Activated T-helper 1 cell treated with anti-CD3 and anti-CD28 coated beads, Interleukin-12 subunit alpha, Interleukin-12 subunit beta, Interleukin-2, Interleukin-4 antibody, amounts not matched to agents 30 ng/mL and 10 ng/mL and 1 ng/mL, durations not matched to agents 14 hours and 24 hours and 36 hours (primary cell): ENCODE measurements at places on chromosomes 13 and 19.

DNA sequence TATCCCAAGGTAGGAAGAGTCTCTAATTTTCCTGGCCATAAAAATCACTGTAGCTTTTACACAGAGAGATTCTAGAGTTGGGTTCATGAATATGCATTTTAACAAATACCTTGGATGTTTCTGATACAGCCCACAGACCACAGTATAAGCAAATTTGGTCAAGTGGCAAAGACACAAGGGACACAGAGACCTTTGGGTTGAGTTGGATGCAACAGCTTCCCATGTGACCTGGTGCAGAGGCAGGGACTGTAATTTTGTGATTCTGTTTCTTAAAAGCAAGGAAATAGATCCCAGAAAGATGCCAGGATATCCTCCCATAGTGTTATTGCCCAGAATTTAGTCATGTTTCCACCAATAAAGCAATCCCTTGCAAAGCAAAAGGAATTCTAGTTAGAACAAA is 27.0 kb downstream of the FPR3 start:
- H3K36me3 ChIP-seq, result no peaks in the 10 kb centered on the region
- no peak overlapping the region for H3K4me3 ChIP-seq
- DNase-seq, result no peak
- no peaks in the 10 kb centered on the region for H3K4me1 ChIP-seq

- DNase-seq, result no peak
- no peak overlapping the region for H3K4me3 ChIP-seq
- H3K27me3 ChIP-seq, result peaks cover 12% of the 10 kb centered on the region
- no peak overlapping the region for H3K27ac ChIP-seq
- no peaks in the 10 kb centered on the region for H3K36me3 ChIP-seq
Observed at GRCh38 chr13:23500849-23501248, 67.3 kb upstream of the SACS start.

DNA sequence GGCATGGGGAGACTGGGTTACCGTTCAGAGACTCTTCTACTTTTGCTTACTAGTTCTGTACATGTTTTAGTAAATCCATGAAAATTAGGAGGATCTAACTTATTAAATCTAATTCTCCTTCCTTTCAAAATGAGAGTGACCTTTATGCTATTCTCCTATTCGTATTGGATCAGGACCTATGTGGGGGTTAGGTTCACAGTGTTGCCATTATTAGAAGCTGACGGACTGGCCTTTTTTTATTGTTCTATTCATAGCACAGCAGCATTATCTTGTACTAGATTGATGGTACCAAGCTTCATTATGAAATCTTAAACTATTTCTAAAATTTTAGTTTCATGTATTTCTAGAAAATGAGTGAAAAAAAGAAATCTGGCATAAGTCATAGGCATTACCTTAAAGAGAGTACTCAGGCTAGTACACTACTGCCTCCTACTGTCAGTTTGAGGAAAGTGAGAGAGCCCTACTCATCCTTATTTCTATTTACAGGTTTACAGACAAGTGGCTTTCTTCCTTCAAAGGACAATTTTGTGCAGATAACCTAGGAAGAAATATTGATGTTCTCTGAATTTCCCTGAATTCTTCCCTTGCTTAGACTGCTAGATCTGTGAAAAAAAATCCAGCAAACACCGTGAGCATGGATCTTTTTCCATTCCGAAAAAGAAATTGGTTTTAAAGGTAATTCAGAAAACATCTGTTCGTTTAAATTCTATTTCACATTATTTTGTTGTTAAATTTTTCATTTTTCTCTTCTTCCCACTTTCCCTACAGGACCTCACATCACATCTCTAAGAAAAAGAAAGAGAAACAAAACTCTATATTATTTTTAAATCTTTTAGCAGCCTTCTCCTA is 485.5 kb downstream of the DIAPH3 start:
- H3K4me3 ChIP-seq, result no peak overlapping the region
- no peak for DNase-seq
- no peak overlapping the region for H3K27ac ChIP-seq
- H3K4me1 ChIP-seq, result no peaks in the 10 kb centered on the region
- no peaks in the 10 kb centered on the region for H3K36me3 ChIP-seq

GRCh38 chr19:51514866-51515481 is 13.4 kb upstream of the SIGLEC12 start:
- peak; percentile 15 for DNase-seq
- peaks cover 26% of the 10 kb centered on the region for H3K27me3 ChIP-seq
- H3K36me3 ChIP-seq, result no peaks in the 10 kb centered on the region
- H3K4me3 ChIP-seq, result no peak overlapping the region
- no peak overlapping the region for H3K27ac ChIP-seq

DNA sequence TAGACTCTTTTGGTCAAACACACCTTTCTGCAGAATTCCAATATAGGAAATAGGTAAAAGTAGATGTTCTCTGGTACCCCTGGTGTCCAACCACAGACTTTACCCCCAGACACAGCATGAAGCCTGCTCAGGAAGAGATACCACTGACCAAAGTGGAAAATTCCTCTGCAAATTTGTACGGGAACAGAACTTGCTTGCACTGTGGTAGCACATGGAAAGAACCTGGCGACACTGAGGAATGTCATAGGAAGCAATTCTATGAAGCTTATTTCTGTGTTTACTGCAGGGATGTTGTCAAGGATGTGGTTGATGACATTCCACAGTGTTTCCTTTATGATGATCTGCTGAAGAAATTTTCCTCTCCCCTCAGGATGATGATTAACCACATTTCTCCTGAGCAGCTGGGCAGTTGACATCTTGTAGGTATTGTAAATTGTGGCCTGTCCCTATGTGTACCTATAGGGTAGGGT is 48.9 kb upstream of the TNFSF11 start:
- no peaks in the 10 kb centered on the region for H3K4me1 ChIP-seq
- H3K27ac ChIP-seq, result no peak overlapping the region
- DNase-seq, result no peak
- H3K4me3 ChIP-seq, result no peak overlapping the region

- no peak overlapping the region for H3K27ac ChIP-seq
- no peak for DNase-seq
- no peaks in the 10 kb centered on the region for H3K36me3 ChIP-seq
- H3K27me3 ChIP-seq, result peaks cover 3% of the 10 kb centered on the region
Observed at GRCh38 chr13:91212231-91212630, 135.3 kb upstream of the MIR17HG start.

- no peak for DNase-seq
- H3K4me1 ChIP-seq, result no peaks in the 10 kb centered on the region
- no peak overlapping the region for H3K4me3 ChIP-seq
- H3K27ac ChIP-seq, result no peak overlapping the region
- no peaks in the 10 kb centered on the region for H3K36me3 ChIP-seq
Observed at GRCh38 chr19:33865306-33865705, 68.6 kb downstream of the KCTD15 start.

GRCh38 chr19:40803857-40804782 is 5.1 kb downstream of the EGLN2 start:
- H3K4me3 ChIP-seq, result peak overlapping the region; percentile 97
- peaks cover 47% of the 10 kb centered on the region for H3K36me3 ChIP-seq
- no peaks in the 10 kb centered on the region for H3K27me3 ChIP-seq
- DNase-seq, result peak; percentile 66
- peak overlapping the region; percentile 98 for H3K27ac ChIP-seq

GRCh38 chr13:76790526-76790925 is 95.7 kb downstream of the KCTD12 start:
- no peaks in the 10 kb centered on the region for H3K4me1 ChIP-seq
- no peak overlapping the region for H3K27ac ChIP-seq
- no peak overlapping the region for H3K4me3 ChIP-seq
- no peaks in the 10 kb centered on the region for H3K36me3 ChIP-seq
- peaks cover 8% of the 10 kb centered on the region for H3K27me3 ChIP-seq

- DNase-seq, result no peak
- H3K27ac ChIP-seq, result no peak overlapping the region
- no peaks in the 10 kb centered on the region for H3K27me3 ChIP-seq
- no peak overlapping the region for H3K4me3 ChIP-seq
- H3K36me3 ChIP-seq, result no peaks in the 10 kb centered on the region
Observed at GRCh38 chr19:31668921-31669320, 319.7 kb upstream of the TSHZ3 start.

GRCh38 chr19:10911579-10912363 is 16.7 kb downstream of the YIPF2 start:
- H3K36me3 ChIP-seq, result peaks cover 13% of the 10 kb centered on the region
- H3K4me1 ChIP-seq, result no peaks in the 10 kb centered on the region
- H3K27ac ChIP-seq, result no peak overlapping the region
- DNase-seq, result no peak

DNA sequence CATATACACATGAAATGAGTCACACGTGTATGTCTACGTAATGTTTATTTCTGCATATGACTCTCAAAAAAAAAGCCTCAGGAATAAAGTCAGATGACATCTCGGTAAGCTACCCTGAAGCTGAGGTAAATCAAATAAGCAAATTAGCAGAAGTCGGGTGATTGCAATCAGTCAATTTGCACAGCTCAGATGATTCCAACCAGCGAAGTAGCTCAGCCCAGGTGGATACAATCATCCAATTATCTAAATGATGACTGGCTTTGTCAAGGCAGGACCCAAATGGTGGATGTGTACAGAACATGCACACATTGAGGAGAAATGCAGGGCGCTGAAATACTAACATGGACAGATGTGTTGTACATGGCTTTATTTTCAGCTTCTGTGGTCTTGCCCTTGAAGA is 148.5 kb downstream of the ZNF486 start:
- no peak for DNase-seq
- H3K4me1 ChIP-seq, result no peaks in the 10 kb centered on the region
- no peaks in the 10 kb centered on the region for H3K36me3 ChIP-seq

DNA sequence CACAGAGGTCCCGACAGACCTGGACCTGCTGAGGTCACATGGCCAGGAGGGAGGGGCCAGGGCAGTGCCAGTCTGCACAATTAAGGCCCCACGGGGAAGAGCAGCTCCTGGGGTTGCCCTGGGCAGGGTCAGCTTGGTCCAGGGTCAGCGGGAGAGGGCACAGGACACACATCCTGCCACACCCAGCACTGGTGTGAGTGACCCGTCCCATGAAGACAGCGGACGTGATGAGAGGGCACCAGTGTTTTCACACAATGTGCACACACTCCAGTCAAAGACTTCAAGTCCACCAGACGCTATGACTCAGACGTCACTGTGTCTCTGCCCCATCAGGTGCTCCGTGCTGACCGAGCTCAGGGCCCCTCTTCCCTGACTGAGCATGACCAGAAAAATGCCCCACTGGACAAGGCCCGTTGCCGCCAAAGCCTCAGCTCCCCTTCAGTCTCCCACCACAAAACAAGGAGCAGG is 4.2 kb downstream of the TMEM259 start:
- H3K4me3 ChIP-seq, result peak overlapping the region; percentile 39
- no peak for DNase-seq
- peaks cover 26% of the 10 kb centered on the region for H3K4me1 ChIP-seq
- peaks cover 6% of the 10 kb centered on the region for H3K36me3 ChIP-seq
- H3K27ac ChIP-seq, result peak overlapping the region; percentile 23

GRCh38 chr13:83057119-83057518 is 825.2 kb downstream of the SLITRK1 start:
- no peaks in the 10 kb centered on the region for H3K36me3 ChIP-seq
- no peaks in the 10 kb centered on the region for H3K4me1 ChIP-seq
- no peak overlapping the region for H3K27ac ChIP-seq
- no peak for DNase-seq
- H3K4me3 ChIP-seq, result no peak overlapping the region

DNA sequence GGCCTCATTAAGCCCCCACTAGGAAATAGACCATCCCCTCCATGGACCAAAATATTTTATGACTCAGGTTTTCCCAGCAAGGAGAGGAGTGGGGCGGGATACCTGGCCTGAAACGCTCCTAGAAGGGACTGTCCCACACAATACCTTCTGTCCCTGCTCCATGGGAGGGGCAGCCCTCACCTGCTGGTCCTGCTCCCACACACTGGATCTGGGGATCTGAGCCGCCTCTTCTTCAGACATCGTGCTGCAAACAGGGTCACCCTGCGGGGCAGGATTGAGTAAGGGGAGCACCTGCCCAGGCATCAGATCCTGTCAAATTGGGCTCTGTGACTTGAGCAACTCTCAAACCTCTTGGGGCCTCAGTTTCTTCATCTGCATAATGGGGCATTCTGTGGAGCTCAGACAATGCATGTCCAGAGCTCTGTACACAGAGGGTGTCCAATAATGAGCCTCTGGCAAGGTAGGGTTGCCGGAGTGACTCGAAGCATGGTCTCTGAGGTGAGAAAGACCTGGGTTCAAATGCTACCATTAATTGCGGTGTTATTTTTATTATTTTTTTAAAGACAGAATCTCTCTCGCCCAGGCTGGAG is 1.1 kb downstream of the PLIN5 start:
- peaks cover 6% of the 10 kb centered on the region for H3K27me3 ChIP-seq
- H3K27ac ChIP-seq, result no peak overlapping the region
- H3K4me1 ChIP-seq, result peaks cover 2% of the 10 kb centered on the region
- no peaks in the 10 kb centered on the region for H3K36me3 ChIP-seq
- no peak for DNase-seq
- no peak overlapping the region for H3K4me3 ChIP-seq

GRCh38 chr19:3094601-3095440 is 659 bp downstream of the GNA11 start:
- no peak overlapping the region for H3K27ac ChIP-seq
- no peaks in the 10 kb centered on the region for H3K36me3 ChIP-seq
- peaks cover 39% of the 10 kb centered on the region for H3K27me3 ChIP-seq

DNA sequence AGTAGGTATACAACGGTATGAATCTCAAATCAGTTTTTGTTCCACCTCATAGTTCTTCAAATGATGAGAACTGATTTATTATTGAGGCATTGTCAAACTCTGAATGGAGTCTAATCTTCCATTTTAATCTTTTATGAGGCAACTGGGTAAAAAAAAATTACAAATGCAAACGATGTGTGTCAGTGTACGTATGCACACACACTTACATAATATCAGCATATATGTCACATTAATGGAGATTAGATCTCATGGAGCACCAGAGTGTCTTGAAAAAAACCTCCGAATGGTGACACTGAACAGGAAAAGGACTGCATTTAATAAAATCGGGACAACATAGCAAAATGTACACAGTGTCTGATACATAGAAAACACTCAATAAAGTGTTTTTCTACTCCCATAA is 842.7 kb downstream of the EFNB2 start:
- H3K27me3 ChIP-seq, result no peaks in the 10 kb centered on the region
- H3K36me3 ChIP-seq, result no peaks in the 10 kb centered on the region
- H3K4me3 ChIP-seq, result no peak overlapping the region
- H3K4me1 ChIP-seq, result no peaks in the 10 kb centered on the region

- H3K27ac ChIP-seq, result peak overlapping the region; percentile 78
- DNase-seq, result peak; percentile 78
- H3K4me1 ChIP-seq, result peaks cover 68% of the 10 kb centered on the region
- H3K27me3 ChIP-seq, result no peaks in the 10 kb centered on the region
- H3K4me3 ChIP-seq, result peak overlapping the region; percentile 95
- peaks cover 46% of the 10 kb centered on the region for H3K36me3 ChIP-seq
Observed at GRCh38 chr19:15463861-15464371, 428 bp downstream of the RASAL3 start.

DNA sequence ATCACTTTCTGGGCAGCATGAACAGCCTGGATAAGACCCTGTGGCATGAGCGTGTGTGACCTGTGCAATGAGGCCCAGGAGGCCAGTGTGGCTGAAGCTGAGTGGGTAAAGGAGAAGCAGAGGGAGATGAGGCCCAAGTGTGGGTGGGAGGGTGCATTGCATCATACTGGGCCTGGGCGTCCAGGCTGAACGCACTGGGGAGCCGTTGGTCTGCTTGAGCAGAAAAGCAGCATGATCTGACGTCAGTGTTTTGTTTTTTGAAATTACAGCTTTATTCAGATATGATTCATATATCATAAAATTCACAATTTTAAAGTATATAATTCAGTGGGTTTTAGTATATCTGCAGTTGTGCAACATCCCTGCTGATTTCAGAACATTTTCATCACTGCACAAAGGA is 409.7 kb downstream of the HS6ST3 start:
- H3K36me3 ChIP-seq, result no peaks in the 10 kb centered on the region
- no peaks in the 10 kb centered on the region for H3K4me1 ChIP-seq
- no peak overlapping the region for H3K4me3 ChIP-seq
- H3K27me3 ChIP-seq, result no peaks in the 10 kb centered on the region

- peaks cover 12% of the 10 kb centered on the region for H3K27me3 ChIP-seq
- H3K4me3 ChIP-seq, result no peak overlapping the region
- no peak overlapping the region for H3K27ac ChIP-seq
- no peaks in the 10 kb centered on the region for H3K36me3 ChIP-seq
- DNase-seq, result no peak
- peaks cover 4% of the 10 kb centered on the region for H3K4me1 ChIP-seq
Observed at GRCh38 chr13:24854311-24854710, 90.3 kb downstream of the RNF17 start.
